ENCODE measurements at places on chromosomes 3 and 15.

DNA sequence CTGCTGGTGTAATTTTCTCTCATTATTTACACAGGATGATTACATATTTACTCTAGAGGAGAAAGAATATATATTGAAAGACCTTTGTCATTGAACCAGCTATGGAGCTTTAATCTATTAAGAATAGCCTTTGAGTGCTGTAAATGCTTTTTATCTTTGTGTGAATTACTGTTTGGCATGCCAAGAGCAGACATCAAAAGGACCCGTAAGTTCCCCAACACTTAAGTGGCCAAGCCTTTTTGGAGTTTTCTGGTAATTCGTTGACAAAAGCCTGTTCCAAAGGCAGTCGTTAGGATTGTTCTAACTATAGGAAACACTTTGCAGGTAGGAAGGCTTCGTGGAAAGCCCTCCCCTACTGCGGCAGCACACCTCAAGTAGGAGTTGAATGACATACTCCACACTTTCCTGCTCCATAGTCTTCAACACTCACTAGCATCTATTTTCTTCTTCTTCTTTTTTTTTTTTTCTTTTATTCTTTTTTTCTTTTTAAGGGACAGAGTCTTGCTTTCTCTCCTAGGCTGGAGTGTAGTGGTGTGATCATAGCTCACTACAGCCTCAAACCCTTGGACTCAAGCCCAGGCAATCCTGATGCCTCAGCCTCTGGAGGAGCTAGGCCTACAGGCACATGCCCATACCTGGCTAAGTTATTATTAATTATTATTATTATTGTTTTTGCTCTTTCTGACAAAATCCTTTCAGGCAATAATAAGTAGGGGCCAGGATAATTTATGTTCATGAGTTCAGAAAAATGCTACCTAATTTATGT, 98.6 kb downstream of the SUCNR1 start:
- no peak for DNase-seq

DNA sequence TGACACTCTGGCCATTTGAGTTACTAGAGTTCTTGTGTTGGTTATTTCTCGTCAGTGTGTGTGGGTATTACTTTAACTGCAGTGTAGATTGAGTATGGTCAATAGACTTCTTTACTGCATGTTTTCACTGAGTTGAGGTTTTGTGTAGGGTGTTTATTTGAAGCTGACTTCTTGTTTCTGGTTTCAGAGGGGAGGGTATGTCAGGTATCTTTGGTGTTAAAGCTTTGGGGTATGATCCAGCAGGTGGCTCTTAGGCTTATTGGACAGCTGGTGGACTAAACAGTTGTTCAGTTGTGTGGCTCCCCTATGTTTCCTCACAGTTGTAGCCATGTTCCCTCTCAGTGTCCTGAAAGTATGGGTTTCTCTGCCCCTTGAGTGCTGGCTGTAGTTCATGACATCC, 72.0 kb downstream of the AKAP13 start:
- peak; percentile 53 for DNase-seq

GRCh38 chr15:81619002-81619401, 245.0 kb upstream of the TMC3 start:
- no peak for DNase-seq

- peak; percentile 27 for DNase-seq
Measured at GRCh38 chr15:48333540-48333939, 2.3 kb downstream of the DUT start.

DNA sequence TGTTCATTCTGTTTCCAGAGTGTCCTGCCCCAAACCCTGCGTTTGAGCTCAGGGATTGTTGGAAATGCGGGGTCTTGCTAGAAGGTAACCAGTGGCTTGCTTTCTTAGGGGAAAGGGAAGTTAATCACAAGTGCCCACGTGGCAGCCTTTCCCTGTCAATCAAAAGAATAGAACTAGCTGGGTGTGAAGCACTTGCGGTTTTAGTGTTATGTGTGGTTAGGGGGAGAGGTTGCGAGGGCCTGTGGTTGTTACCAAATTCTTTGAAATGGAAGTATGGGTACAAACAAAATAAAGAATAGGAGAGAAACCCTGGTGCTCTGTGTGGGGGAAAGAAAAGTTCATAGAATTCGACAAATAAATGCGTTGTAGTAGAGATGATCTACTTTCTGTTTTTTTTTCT, 67.6 kb downstream of the FNDC3B start:
- peak; percentile 97 for DNase-seq

DNA sequence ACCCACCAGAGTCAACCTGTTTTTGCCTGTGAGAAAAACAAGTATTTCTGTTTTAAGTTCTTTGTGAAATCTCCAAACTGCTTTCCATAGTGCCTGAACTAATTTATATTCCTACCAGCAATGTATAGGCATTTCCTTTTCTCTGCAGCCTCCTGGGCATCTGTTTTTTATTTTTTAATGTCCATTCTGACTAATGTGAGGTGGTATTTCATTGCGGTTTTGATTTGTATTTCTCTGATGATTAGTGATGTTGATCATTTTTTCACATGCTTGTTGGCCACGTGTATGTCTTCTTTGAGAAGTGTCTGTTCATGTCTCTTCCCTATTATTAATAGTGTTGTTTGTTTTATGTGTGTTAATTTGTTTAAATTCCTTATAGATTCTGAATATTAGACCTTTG, 820.5 kb downstream of the MCTP2 start:
- DNase-seq, result no peak

DNA sequence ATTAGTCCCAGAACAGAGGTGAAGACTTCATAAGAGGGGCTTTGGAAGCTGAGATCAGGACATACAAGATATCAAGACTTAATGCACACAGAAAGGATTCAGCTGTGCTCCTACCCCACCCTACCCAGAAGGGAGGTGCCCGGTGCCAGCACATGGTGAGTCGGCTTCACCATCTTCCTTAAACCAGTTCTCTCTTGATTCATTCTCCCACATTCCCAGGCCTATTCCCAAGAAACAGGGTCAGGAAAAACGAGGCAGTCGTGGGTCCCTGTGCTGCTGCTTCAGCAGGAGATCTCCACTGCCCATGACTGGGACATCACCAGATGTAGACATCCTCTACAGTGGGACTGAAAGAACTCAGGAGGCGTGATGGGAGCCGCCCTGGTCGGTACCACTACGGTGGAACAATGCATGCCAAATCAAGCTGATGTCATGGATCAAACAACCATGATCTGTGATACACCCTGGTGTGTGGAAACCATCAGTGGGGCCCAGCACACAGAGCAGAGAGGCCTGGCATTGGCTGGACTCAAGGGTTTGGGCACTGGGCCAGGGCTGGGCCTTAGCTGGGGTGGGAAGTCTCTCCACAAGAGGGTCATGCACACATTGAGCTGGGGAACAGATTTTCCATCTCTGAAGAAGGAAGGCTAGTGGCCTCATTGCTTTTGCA, 41.9 kb downstream of the CCDC12 start:
- no peak for DNase-seq

DNA sequence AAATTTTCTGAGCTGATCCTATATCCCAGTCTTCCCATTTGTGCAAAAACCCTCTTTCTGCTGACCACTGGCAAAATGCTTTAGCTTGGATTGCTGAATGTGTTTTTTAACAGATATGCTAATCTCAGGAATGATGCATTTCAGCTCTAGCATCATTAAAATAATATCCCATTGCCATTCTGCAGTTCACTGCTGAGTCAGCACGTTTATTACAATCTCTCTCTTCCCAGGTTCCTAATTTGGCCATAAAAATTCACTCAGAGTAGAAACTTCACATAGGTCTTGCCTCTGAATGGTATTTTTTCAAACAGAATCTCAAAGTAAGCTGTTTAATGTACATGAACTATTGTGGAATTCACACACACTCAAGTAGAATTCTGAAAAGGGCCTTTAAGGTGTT, 509.6 kb upstream of the SUCLG2 start:
- no peak for DNase-seq

GRCh38 chr15:88725305-88726210, 77.7 kb upstream of the ACAN start:
- peak; percentile 9 for DNase-seq

- DNase-seq, result no peak
Measured at GRCh38 chr15:42152196-42152920, 4.1 kb downstream of the PLA2G4F start.

DNA sequence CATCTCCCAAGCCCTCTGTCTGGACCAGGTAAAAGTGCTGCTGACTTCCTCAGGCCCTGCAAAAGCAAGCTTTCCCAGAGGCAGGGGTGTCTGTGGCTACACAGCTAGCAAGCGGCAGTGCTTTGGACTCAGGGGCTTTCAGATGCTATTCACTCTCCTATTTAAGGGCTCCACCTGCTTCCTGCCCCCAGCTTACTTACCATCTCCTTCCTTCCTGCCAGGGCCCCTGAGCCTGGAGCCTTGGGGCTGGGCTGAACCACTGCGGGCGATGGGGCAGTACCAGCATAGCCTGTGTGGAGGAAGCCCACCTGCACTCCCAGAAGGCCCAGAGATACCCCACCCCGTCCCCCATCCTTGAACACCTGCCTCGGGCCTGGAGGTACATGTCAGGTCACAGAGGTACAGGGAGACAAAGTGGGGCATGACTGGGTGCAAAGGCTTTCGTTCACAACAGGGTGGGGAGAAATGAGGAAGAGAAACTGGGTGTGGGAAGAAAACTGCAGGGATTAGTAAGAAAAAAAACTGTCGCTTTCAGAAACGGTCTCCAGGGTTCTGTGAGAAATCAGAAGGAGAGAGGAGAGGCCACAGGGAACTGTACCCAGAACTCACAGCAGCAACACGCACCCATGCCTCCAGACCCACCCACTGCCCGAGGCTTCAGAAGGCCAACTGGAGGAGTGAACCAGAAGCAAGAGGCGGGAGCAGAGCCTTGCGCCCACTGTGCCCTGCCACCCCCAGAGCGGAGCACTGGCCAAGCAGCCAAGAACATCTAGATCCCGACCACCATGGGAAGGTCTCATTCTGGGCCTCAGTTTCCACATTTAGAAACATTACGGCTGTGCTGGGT, 49.5 kb downstream of the CCDC12 start:
- peak; percentile 79 for DNase-seq

GRCh38 chr3:40229963-40230362, 79.5 kb upstream of the EIF1B start:
- DNase-seq, result no peak

DNA sequence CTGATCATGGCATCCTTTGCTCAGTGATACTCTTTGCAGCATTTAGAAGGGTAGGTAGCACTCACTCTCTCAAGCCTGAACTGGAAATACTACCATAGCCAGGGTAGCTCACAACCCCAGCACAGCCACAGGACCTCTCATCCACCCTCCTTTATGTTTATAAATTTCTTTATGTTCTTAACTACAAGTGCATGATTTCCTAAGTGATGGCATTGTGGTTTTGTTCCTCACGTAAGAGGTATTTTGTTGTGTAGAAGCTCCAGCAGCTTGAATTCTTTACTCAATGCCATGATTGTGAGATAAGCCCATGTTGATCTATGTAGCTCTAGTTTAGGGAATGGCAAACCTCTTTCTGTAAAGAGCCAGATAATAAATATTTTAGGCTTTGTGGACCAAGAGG, 7.9 kb upstream of the RTP3 start:
- no peak for DNase-seq

- no peak for DNase-seq
Measured at GRCh38 chr15:23734862-23735261, 47.8 kb upstream of the NDN start.

DNA sequence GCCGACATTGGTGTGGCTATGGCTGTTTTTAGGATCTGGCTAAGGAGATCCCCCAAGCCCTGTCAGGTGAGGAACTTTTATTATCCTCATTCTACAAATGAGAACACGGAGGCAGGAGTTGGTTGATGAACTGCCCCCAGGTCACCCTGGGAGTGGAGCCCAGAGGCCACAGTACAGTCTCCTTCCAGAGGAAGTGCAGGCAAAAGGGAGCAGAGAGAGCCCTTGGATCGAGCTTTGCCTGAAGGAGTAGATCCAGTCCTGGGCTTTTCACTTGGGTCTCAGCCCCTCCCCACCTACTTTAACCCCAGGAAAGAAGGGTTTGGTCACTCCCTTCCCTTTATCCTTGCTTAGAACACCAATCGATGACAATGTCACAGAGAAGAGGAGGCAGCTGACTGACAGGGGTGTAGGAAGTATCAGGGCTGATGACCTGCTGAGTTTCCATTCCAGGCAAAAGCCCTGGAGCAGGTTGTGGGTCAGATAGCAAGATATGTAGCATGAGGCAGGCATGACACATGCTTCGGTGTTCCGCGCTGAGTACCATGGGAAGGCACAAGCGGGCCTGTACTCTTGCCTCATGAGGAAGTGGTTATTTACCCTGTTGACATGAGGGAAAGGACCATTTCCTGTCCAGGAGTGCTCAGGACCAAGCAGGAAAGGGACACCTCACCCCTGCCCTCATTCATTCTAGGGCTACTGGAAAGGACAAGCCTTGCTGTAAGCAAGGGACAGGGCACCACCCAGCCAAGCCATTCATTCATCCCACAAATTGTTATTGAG, 5.8 kb upstream of the PLA2G4D start:
- no peak for DNase-seq

- DNase-seq, result no peak
Measured at GRCh38 chr3:158333736-158334135, 223.8 kb downstream of the RSRC1 start.

DNA sequence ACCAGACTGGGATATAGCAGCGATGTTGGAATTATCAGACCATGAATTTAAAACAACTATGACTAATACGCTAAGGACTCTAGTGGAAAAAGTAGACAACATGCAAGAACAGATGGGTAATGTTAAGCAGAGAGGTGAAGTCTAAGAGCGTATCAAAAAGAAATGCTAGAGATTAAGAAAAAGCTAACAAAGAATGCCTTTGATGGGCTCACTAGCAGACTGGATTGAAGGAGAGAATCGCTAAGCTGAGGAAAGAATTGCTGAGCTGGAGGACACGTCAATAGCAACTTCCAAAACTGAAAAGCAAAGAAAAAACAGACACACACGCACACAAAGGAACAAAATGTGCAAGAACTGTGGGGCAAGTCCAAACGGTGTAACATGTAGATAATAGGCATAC, 20.0 kb upstream of the CMTM6 start:
- DNase-seq, result no peak

DNA sequence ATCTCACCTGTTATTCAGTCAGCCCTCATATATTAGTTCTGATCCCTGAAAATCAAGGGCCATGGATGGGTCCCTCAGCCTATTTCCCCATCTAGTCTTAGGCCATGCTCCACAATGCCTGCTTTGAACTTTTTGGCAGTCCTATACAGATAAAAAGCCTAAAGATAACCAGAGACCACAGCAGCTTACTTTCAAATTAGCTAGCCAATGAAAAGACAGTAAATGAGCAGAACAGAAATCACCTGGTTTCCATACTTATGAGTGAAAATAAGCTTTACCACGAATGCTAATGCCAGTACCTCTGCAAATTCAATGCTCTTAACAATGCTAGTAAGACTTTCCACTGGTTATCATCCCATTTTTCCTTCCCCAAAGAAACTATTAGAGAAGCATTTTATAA, 141.6 kb upstream of the SPRED1 start:
- no peak for DNase-seq

GRCh38 chr15:43132830-43133429, 456 bp upstream of the TMEM62 start:
- DNase-seq, result no peak

DNA sequence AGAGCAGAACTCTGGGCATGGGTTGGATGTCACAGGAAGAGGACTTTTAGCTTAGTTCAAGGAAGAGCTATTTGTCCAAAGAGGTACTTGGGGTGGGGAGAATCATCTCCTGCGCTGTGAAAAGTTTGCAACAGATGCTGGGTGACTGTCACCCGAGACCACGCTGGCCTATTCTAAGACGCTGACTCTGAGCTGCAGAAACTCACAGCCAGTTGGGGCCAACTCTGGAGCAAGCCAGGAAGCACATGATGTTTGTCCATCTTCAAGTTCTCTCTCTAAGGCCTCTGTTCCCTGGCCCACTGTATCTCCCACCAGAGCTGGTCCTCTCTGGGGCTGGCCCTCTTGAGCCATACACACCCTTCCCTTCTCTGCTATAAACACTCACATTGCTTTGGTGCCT, 17.9 kb upstream of the CDCP1 start:
- DNase-seq, result no peak

GRCh38 chr15:96058103-96058851, 272.2 kb upstream of the NR2F2 start:
- peak; percentile 20 for DNase-seq

All from NAMALWA (cell line).